ENCODE measurements at places on chromosomes 13 and 19.

DNA sequence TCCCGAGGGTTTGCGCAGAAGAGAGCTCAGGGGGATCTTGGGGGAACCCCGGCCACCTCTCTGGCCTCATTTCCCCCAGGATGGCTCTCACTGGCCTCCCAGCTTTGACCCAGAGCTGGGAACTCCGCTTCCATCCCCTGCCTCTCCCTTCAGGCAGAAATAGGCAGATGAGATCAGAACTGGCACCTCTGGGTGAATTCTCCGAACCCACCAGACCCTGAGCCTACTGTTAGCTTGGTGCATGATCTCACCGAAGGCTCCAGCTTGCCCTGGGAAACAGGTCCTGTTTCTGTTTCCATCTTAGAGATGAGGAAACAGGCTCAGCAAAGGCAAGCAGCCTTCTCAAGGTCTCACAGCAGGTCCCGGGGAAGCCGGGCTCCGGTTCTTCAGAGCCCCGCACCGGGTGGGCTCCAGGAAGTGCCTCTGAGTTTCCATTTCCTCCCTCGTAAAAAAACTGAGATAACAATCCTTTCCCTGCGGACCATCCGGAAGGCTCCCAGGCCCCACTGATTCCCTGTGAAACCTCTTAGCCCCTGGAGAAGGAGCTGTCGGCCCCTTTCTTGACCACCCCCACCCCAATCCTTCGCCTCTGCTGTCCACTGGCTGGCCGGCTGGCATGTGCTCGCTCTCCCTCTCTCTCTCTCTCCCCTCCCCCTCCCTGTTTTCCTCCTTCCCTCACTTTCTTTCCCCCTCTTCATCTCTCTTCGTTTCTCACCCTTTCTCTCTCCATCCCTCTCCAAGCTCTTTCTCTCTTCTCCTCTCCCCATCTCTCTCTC, 2.1 kb downstream of the NECTIN2 start:
- DNase-seq, result no peak
- no peak overlapping the region for H3K27ac ChIP-seq
- peaks cover 26% of the 10 kb centered on the region for H3K4me1 ChIP-seq
- no peaks in the 10 kb centered on the region for H3K36me3 ChIP-seq
- H3K27me3 ChIP-seq, result no peaks in the 10 kb centered on the region
- H3K4me3 ChIP-seq, result no peak overlapping the region

GRCh38 chr13:106151056-106151699, 384.3 kb downstream of the EFNB2 start:
- no peak overlapping the region for H3K4me3 ChIP-seq
- H3K27me3 ChIP-seq, result no peaks in the 10 kb centered on the region
- H3K4me1 ChIP-seq, result no peaks in the 10 kb centered on the region
- no peaks in the 10 kb centered on the region for H3K36me3 ChIP-seq

DNA sequence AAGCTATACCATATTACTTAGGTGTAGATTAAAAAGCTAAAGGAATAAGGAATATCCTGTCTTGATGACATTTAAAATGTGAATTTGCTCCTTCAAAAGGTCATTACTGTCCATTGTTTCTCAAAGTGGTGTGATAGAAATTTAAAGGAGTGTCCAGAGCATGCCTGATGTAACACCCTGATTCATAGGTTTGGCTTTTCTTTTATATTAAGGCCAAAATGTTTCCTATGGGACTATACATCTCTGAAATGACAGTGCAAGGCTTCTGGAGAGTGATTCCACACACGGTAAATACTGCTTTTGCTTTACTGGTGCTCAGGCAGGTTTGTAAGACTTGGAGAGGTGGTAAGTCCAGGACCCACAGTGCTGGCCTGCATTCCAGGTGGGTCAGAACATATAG, 289.9 kb downstream of the RFC3 start:
- no peak overlapping the region for H3K27ac ChIP-seq
- no peak for DNase-seq
- no peaks in the 10 kb centered on the region for H3K36me3 ChIP-seq
- no peaks in the 10 kb centered on the region for H3K4me1 ChIP-seq
- H3K4me3 ChIP-seq, result no peak overlapping the region
- no peaks in the 10 kb centered on the region for H3K27me3 ChIP-seq

DNA sequence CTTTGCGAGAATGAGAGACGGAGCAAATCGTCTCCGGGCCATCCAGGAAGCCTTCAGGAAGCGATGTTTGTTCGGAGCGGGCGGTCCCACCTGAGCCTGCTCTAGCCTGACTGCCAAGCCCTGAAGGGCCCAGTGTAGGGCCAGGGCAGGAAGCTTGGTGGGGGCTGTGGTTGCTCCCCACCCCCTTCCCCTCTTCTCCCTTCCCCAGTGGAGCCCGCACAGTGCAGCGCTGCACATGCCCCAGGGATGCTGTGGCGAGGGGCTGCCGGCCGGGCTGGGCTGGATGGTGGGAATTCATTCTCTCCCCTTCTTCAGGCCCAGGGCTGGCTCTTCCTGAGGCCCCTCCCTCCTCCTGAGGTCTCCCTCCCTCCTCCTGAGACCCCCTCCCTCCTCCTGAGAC, 7.1 kb upstream of the GRTP1 start:
- H3K4me3 ChIP-seq, result no peak overlapping the region
- H3K27me3 ChIP-seq, result no peaks in the 10 kb centered on the region
- H3K36me3 ChIP-seq, result no peaks in the 10 kb centered on the region
- DNase-seq, result no peak
- H3K27ac ChIP-seq, result no peak overlapping the region

- peak overlapping the region; percentile 52 for H3K27ac ChIP-seq
- peak overlapping the region; percentile 26 for H3K4me3 ChIP-seq
- peak; percentile 67 for DNase-seq
- peaks cover 6% of the 10 kb centered on the region for H3K36me3 ChIP-seq
- H3K27me3 ChIP-seq, result no peaks in the 10 kb centered on the region
These were observed 407 bp downstream of the RAB3A start for GRCh38 chr19:18203408-18203862.

GRCh38 chr19:46917002-46917401, 56.2 kb downstream of the ARHGAP35 start:
- H3K4me3 ChIP-seq, result no peak overlapping the region
- no peak overlapping the region for H3K27ac ChIP-seq
- H3K36me3 ChIP-seq, result peaks cover 38% of the 10 kb centered on the region
- no peaks in the 10 kb centered on the region for H3K27me3 ChIP-seq
- no peak for DNase-seq

GRCh38 chr19:32220951-32221350, 124.5 kb upstream of the ZNF507 start:
- no peak for DNase-seq
- H3K4me3 ChIP-seq, result no peak overlapping the region
- peaks cover 4% of the 10 kb centered on the region for H3K27me3 ChIP-seq
- no peaks in the 10 kb centered on the region for H3K36me3 ChIP-seq

- no peak overlapping the region for H3K27ac ChIP-seq
- peaks cover 3% of the 10 kb centered on the region for H3K27me3 ChIP-seq
- H3K4me1 ChIP-seq, result no peaks in the 10 kb centered on the region
These were observed 34.8 kb downstream of the CYP2B6 start for GRCh38 chr19:41025871-41026270.

- no peak for DNase-seq
- H3K4me1 ChIP-seq, result no peaks in the 10 kb centered on the region
- H3K27me3 ChIP-seq, result no peaks in the 10 kb centered on the region
- no peak overlapping the region for H3K4me3 ChIP-seq
- no peak overlapping the region for H3K27ac ChIP-seq
These were observed 39.1 kb downstream of the DOCK9 start for GRCh38 chr13:98938801-98939200.

GRCh38 chr13:113001241-113002140, 32.5 kb downstream of the MCF2L start:
- no peak overlapping the region for H3K4me3 ChIP-seq
- DNase-seq, result no peak
- H3K36me3 ChIP-seq, result no peaks in the 10 kb centered on the region
- no peaks in the 10 kb centered on the region for H3K4me1 ChIP-seq

DNA sequence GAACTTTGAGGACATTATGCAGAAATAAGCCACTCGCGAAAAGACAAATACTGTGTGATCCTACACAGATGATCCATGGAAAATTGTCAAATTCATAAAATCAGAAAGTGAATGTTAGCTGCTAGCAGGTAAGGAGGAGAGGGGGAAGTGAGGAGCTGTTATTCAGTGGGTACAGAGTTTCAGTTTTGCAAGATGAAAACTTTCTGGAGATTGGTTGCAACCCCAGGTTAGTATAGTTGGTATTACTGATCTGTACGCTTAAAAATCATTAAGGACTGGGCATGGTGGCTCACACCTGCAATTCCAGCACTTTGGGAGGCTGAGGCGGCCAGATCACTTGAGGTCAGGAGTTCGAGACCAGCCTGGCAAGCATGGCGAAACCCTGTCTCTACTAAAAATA, 17.9 kb downstream of the ZNF101 start:
- H3K4me1 ChIP-seq, result no peaks in the 10 kb centered on the region
- H3K4me3 ChIP-seq, result no peak overlapping the region
- H3K27ac ChIP-seq, result no peak overlapping the region

- H3K27ac ChIP-seq, result no peak overlapping the region
- no peak overlapping the region for H3K4me3 ChIP-seq
- DNase-seq, result no peak
- peaks cover 49% of the 10 kb centered on the region for H3K36me3 ChIP-seq
- H3K4me1 ChIP-seq, result no peaks in the 10 kb centered on the region
These were observed 69.8 kb downstream of the DPY19L3 start for GRCh38 chr19:32475141-32476031.

DNA sequence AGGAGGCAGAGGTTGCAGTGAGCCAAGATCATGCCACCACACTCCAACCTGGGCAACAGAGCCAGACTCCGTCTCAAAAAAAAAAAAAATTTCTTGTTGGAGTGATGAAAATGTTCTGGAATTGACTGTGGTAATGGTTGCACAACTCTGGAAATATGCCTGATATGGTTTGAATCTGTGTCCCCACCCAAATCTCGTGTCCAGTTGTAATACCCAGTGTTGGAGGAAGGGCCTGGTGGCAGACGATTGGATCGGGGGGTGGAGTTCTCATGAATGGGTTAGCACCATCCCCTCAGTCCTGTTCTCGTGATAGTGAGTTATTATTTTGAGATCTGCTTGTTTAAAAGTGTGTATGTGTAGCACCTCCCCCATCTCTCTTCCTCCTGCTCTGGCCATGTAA, 41.1 kb upstream of the MAP3K10 start:
- no peak overlapping the region for H3K27ac ChIP-seq
- no peaks in the 10 kb centered on the region for H3K4me1 ChIP-seq
- no peaks in the 10 kb centered on the region for H3K36me3 ChIP-seq
- H3K27me3 ChIP-seq, result no peaks in the 10 kb centered on the region
- no peak overlapping the region for H3K4me3 ChIP-seq

DNA sequence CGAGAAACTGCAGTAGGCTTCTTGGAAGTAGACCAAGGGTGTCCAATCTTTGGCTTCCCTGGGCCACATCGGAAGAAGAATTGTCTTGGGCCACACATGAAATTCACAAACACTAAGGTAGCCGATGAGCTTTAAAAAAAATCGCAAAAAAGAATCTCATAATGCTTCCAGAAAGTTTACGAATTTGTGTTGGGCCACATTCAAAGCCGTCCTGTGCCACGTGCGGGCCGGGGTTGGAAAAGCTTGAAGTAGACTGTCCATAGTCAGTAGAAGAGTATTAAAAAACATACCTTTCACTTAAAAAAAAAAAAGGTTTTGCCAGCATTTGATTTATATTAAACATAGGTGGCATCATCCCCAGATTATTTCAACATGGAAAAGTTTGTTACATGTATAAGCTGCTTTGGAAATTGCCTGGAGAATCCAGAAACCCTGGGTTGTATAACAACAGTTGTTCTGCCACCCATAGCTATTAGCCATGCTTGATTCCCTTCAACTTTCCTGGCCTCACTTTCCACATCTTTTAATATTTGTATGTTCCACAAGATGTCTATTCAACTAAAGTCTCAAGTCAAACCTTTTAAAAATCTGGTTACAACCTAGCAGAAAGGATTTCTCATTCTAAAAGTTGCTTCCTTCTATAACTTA, 1.0 kb downstream of the IFT88 start:
- peaks cover 16% of the 10 kb centered on the region for H3K4me1 ChIP-seq
- peak overlapping the region; percentile 78 for H3K27ac ChIP-seq
- no peaks in the 10 kb centered on the region for H3K36me3 ChIP-seq
- H3K4me3 ChIP-seq, result peak overlapping the region; percentile 82
- no peaks in the 10 kb centered on the region for H3K27me3 ChIP-seq

DNA sequence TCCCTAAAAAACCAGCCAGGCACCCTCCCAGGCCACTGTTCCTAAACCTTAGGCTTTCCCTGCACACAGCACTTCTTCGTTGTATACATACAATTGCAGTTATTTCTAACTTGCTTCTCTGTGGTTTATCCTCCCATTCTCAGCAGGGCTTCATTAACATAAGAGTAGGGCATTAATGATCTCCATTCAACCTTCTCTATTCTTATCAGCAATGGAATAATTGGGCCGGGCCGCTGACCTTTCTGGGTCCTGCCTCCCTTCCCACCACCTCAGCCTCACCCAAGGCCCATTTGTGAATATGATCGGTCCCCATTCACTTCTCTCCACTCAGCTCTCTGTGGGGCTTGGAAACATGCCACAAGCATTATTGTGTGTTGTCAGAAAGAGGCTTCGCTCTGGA, 184.2 kb downstream of the SUCLA2 start:
- no peak overlapping the region for H3K4me3 ChIP-seq
- no peaks in the 10 kb centered on the region for H3K4me1 ChIP-seq
- DNase-seq, result no peak

GRCh38 chr13:48978942-48979601, 3.4 kb downstream of the FNDC3A start:
- H3K27ac ChIP-seq, result no peak overlapping the region
- no peak for DNase-seq
- no peaks in the 10 kb centered on the region for H3K36me3 ChIP-seq
- H3K27me3 ChIP-seq, result no peaks in the 10 kb centered on the region
- H3K4me3 ChIP-seq, result no peak overlapping the region

- peaks cover 37% of the 10 kb centered on the region for H3K4me1 ChIP-seq
- no peaks in the 10 kb centered on the region for H3K27me3 ChIP-seq
- H3K4me3 ChIP-seq, result no peak overlapping the region
- H3K27ac ChIP-seq, result no peak overlapping the region
- no peak for DNase-seq
These were observed 2.8 kb downstream of the MAMSTR start for GRCh38 chr19:48716562-48717291.

DNA sequence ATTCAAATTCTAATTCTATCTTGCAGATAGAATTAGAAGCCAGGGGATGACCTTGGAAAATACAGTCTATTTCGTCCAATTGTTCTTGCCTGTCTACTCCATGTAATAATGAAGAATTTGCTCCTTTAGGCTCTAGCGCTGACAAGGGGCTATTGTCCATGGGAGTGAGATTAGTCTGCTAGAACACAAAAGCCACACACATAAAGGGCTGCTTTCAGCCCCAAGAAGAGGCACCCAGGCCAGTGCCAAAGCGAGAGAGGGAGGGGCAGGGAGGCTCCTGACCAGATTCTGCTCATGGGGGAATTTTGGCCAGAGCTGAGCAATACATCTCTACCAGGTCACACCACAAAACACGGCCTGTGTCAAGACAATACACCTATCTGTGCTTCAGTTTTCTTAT, 1306.9 kb downstream of the UQCRFS1 start:
- no peaks in the 10 kb centered on the region for H3K27me3 ChIP-seq
- no peaks in the 10 kb centered on the region for H3K4me1 ChIP-seq
- no peak for DNase-seq
- no peak overlapping the region for H3K4me3 ChIP-seq
- no peaks in the 10 kb centered on the region for H3K36me3 ChIP-seq
- H3K27ac ChIP-seq, result no peak overlapping the region

GRCh38 chr19:12834566-12834943, at the start of gene RTBDN:
TSS of gene RTBDN (minus strand) at chr19:12834579. CDS start at chr19:12829979, 4,600 bp downstream.
- H3K4me3 ChIP-seq, result peak within 1 kb of the TSS; percentile 40
- H3K36me3 ChIP-seq, result no peaks in the 10 kb centered on the region
- H3K27me3 ChIP-seq, result no peaks in the 10 kb centered on the region
- peaks cover 46% of the 10 kb centered on the region for H3K4me1 ChIP-seq

- peak; percentile 9 for DNase-seq
- H3K4me3 ChIP-seq, result peak overlapping the region; percentile 53
- peaks cover 23% of the 10 kb centered on the region for H3K4me1 ChIP-seq
- peak overlapping the region; percentile 48 for H3K27ac ChIP-seq
These were observed 5.3 kb upstream of the PROZ start for GRCh38 chr13:113152984-113153809.
